Right cardiac atrium (tissue), 5 donors: ENCODE measurements at places on chromosomes 16 and 17.

GRCh38 chr16:67537636-67538591 lies 9.3 kb downstream of the RIPOR1 start:
- DNase-seq = peak; percentile 92

DNA sequence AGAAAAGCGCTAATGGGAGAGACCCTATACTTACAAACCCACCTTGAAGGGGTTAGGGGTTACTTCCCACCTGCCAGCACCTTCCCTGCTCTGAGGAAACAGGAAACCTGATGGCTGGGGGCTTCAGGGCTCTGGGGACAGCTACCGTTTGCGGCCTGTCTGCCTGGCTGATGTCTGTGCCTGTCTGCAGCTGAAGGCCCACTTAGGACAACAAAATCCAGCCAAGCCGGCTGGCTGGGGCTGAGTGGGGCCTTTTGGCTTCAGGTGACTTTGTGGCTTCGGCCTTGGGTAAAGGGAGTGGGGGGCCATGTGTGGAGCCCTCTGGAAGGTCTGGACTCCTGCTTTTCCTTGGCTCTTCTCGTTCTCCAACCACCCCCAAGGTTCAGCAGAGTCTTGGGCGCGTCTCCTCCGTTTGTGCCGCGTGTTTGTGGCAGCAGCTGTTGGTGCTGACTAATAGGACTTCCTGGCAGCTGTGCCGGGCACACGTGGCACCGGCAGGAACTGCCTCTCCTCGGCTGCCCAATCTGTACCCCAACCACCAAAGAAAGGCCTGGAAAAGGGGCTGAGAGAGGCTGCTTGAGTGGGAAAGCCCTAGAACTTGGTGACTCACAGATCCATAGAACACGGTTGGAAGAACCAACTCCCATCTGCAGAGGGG lies 186.7 kb downstream of the MSI2 start:
- DNase-seq = no peak

DNA sequence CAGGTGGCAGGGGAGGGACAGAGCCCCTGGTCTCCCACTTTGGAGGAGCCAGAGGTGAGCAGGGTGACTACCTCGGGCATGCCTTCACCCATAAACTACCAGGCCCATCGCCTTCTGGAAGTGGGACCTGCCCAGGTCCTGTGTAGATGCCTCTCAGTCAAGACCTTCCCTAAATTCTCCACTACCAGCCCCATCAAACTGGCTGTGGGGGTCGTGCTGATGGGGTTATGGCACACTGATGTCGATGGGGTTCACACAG lies 5.8 kb upstream of the RAB37 start:
- DNase-seq = no peak

- DNase-seq = no peak
Measured at GRCh38 chr17:63854709-63855108, 12.2 kb upstream of the SMARCD2 start.

DNA sequence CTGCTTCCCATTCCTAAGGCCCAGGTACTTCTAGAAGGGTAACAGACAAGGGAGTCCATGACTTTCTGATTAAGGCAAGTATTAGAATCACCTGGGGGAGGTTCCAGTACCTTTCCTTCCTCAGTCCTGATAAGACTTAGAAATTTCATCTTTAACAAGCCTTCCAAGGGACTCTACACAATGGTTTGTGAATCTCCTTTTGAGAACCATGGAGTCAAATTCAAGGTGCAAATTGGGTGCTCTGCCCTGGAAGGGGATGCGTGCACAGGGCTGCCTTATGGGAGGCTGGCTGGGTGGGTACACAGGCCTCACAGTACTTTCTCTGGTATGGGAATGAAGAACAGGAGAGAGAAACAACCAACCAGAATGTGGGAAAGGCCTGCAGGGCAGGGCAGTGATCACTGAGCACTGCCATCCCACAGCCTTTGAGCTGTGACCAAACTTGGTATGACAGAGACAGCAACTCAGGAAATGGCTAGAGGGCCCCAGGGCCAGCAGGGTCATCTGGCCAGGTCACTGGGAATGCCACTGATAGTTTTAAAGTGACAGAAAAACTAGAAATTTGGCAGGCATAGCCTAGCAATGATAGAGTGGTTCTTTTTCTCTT lies 3.6 kb upstream of the TMIGD1 start:
- no peak for DNase-seq

DNA sequence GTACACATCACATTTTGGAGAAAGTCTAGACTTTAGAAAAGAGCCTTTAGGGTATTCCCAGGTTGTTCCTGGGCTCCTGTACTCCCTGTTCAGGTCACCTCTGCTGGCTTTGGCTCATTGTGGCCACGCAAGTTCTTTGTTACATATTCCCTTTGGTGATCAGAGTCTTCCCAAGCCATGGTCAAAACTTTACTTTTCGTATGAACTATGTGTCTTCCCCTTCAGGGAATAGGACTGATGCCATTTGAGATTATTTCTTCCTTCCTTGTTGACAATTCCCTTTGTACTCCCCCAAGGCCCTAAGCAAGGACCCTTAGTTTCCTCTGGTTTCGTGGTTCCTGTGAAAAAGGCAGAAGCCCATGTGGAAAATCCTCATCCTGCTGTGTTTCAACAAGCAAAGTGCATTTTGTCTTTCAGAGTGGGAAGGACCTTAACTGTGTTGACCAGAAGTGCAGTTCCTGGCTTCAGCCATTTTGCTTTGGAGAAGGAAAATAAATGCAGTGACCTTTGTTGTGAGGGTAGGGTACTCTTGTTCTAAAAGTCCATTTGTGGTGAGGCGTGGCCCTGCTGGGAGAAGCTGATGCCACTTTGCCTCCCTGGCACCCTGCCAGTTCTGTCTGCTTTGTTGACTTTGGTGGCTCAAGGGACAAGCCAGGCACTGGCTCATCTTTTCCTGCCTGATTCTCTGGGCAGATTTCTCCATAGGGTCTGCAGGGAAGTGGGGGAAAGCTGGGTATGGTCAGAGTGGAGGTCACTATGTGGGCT lies 55.1 kb downstream of the ZNRF1 start:
- DNase-seq = peak; percentile 88

- DNase-seq = no peak
Measured at GRCh38 chr17:55281649-55282378, 17.1 kb downstream of the HLF start.

DNA sequence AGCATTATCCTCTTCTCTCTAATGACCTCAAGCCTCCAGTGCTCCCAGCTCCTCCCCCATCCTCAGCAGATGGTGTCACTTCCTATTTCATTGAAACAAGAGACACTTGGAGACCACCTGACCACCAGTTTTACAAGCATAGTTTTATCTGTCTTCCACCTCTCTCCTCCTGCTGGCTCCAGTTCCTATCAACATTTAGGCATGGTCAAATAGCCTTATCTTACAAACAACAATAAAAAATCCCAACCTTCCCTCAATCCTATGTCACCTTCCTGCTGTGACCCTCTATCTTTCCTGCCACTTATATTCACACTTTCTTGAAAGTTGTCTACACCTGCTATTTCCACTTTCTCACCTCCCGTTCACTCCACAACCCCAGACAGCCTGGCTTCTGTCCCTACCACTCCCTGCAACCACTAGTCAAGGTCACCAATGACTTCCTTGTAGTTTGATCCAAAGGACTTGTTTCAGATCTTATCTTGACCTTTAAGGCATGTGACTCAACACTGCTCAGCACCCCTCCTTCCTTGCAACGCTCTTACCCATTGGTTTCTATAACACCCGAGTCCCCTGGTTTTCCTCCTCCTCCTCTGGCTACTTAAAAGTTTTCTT lies 4.3 kb upstream of the NTN1 start:
- no peak for DNase-seq

DNA sequence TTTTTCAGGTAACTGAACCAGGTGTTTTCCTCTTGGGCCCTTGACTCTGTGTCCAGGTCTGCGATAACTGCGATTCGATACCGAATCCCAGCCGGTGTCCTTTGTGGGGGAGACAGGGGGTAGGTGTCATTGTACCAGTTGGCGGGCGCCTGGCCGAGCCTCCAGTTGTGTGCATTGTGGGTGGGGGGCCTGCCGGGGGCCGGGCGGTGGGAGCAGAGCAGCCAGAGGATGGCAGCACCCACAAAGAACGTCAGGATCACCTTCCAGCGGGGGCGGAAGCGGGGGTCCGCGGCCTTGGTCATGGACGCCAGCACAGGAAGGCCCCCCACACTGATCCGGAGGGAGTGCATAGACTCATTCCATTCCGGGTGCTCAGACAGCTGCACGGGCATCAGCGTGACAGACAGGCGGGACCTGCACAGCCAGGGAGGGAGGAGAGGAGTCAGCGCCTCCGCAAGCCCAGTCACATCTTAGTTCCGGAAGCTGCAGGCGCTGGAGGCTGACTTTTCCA lies 12.3 kb downstream of the CANT1 start:
- peak; percentile 65 for DNase-seq

GRCh38 chr17:2089021-2089422 lies 34.1 kb downstream of the HIC1 start:
- peak; percentile 71 for DNase-seq

DNA sequence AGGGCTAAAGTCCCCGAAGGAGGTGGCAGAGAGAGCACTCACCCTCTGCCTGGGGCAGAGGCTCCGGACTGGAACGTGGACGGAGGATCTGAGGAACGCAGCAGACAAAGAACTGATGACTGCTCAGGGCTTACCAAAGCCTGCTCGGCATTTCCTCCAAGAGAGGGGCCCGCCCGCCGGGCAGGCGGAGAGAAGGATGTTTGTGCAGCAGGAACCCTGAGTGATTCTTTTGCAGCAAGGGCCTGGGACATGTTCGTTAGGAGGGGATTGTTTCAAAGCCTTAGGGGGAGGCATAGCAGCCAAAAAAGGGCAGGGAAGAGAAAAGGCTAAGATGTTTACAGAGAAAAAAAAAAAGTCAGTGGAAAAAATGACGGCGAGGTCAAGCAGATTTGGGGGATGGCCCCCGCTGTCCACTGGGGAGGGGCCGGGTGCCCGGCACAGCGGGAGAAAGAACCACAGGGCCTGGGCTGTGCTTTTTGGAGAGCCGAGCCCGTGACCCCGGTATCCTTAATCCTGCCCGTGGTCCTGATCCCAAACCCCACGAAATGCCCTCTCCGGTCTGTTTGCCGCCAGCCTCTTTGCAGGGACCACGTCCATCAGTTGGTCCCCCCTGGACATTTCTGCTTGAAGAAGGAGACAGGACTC lies 129.3 kb downstream of the NTN1 start:
- no peak for DNase-seq

DNA sequence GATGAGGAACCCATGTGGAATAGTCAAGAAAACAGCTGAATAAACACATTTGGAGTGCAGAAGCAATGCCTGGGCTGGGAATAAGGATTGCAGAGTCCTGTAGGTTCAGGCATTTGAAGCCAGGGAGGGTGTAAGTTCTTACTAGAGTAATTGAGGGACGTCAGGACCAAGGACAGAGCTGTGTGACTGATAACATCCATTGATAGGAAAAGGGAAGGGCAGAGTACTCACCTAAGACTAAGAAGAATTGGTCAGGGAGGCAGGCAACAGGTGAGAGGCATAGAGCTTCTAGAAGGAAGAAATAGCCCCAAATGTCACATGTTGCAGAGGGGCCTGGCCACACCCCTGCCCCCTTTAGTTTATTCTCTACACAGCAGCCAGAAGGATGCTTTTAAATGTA lies 79.8 kb upstream of the TMEM132E start:
- no peak for DNase-seq

DNA sequence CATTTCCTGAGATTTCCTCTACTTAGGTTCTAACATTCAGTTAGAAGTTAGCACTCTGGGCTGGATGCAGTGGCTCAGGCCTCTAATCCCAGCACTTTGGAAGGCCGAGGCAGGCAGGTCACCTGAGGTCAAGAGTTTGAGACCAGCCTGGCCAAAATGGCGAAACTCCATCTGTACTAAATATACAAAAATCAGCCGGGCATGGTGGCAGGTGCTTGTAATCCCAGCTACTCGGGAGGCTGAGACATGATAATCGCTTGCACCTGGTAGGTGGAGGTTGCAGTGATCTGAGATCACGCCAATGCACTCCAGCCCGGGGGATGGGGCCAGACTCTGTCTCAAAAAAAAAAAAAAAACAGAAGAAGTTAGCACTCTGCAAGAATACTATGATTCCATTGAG lies 1430.9 kb downstream of the CDH11 start:
- no peak for DNase-seq

GRCh38 chr16:65314627-65315008 lies 192.8 kb upstream of the CDH11 start:
- DNase-seq = no peak

DNA sequence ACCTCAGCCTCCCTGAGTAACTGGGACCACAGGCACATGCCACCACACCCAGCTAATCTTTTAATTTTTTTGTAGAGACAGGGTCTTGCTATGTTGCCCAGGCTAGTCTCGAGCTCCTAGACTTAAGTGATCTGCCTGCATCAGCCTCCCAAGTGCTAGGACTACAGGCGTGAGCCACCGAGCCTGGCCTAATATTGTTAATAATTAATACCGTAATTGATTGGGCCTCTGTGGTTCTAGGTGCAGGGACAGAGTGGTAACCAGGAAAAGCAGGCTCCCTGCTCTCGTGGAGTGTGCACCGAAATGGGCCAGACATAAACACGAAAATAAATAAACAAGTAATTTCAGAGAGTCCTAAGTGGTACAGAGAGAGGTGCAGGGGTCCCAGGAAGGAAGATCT lies 241.0 kb downstream of the GSG1L start:
- no peak for DNase-seq

GRCh38 chr16:54285414-54286089 lies 1.0 kb downstream of the IRX3 start:
- peak; percentile 75 for DNase-seq

DNA sequence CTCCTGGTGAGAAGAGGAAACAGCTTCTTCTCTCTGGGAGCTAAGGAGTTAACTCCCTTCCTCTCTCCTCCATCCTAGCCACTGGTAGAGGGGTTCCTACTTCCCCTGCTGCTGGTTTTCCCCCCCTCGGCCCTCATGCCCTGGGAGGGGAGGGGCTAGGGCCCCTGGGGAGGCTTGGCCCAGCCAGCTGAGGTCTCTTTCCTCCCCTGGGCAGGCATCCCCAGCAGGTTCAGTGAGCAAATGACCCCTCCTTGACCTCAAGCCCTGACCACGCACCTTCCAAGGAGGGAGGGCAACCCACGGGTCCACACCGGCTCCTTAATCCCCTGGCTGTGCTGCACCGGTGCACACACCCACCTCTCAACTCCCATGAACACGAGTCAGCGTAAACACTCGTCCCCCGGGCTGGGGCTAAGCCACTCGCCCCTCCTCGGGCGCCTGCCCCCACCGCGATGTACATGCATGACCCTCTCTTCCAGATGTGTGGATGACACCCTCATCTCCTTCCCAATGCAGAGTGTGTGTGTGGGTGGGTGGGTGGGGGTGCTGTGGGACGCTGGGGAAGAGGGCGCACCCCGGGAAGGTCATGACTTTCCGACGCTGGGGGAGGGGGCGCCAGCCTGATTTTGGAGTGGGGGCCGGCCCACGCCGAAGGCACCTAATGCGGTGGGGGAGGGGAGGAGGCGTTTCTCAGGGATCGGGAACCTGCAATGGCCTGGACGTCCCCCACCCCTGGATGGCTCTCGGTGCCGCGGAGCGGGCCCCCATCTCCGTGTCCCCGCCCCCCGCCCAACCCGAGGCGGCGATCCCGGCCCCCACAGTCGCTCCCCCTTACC lies 33.7 kb downstream of the SRCIN1 start:
- no peak for DNase-seq
